ENCODE measurements at places on chromosomes 7 and 10. TPM values are rescaled to one million over a fixed set of nuclear protein-coding genes. Genes with fewer than 3 reads are reported as not detected.

MMRN2 gene
- polyA plus RNA-seq: 0.03 TPM

OAT gene
- 87.8 TPM for polyA plus RNA-seq

C7orf57 gene
- not detected for polyA plus RNA-seq

DNA sequence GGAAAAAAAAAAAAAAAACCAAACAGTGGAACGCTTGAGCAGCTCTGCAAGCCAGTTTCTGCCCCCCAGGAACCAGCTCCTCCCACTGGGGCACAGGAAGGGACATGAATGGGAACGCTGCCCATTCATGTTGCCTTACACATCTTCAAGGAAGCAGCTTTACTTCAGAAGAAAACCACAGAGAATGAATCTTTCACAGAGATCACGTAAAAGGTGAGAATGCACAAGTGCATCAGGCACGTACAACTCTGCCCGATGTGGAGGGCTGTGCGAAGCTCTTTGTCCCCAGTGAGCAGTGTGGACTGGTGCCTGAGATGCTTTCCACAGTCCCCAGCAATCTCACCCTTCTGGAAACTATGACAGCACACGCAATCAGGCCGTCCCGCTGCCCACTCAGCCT, 106.2 kb downstream of the DLG5 start:
- no peak for DNase-seq

DNA sequence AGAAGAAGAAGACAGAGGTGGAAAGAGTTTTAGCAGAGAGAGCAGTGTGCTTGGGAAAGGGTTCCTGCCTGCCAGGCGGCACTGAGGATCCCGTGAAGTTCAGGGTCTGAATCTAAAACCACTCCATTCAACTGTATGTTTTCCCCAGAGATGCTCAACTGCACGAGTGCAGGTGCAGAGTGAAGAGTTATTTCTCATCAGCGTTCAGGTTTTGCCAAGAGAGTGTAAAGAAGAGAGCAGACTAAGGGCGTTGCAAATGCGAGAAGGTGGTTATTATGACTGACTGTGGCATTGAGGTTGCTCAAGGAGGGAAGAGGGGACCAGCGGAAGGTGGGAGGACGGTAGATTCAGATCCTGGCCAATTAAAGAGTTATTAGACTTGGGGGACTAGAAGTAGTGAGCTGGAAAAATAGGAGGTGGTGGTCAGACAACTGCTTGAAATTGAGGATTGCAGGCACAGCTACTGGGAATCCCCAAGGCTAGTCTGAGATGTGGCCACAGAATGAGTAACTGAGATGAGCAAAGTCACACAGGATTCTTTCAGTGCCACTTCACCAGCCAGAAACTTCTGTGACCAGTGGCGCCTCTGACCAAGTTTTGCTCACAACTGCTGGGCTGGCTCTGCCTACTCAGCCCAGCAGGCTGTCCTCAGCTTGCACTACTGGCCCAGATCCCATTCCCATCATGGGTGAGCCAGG, 29.1 kb downstream of the STRA8 start:
- no peak for DNase-seq

- no peak for DNase-seq
These were observed 115.2 kb downstream of the RNLS start for GRCh38 chr10:88467835-88468485.

GRCh38 chr10:126734015-126734414, 63.5 kb upstream of the C10orf90 start:
- no peak for DNase-seq

GRCh38 chr10:23439961-23440889, 1.4 kb downstream of the OTUD1 start:
- no peak for DNase-seq

GRCh38 chr10:113945075-113945686, 90.7 kb downstream of the NHLRC2 start:
- DNase-seq: no peak

- no peak for DNase-seq
These were observed 125.8 kb downstream of the EGFR start for GRCh38 chr7:55144333-55145317.

DNA sequence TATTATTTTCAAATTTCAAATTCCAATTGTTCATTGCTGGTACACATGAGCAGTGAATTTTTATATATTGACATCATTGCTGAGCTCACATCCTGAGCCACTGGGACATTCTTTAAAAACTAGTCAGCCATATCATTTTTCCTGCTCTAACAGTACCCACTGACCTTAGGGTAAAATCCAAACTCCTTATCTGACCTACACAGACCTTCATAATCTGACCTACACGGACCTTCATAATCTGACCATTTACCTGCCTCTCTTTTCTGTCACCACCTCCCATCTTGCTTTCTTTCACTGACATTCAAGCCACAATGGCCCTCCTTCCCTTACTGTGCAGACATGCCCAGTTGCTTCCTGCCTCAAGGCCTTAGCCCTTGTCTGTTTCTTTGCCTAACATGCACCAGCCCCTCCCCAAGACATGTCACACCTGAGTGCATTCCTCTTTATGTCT, 16.1 kb upstream of the CUZD1 start:
- no peak for DNase-seq

DNA sequence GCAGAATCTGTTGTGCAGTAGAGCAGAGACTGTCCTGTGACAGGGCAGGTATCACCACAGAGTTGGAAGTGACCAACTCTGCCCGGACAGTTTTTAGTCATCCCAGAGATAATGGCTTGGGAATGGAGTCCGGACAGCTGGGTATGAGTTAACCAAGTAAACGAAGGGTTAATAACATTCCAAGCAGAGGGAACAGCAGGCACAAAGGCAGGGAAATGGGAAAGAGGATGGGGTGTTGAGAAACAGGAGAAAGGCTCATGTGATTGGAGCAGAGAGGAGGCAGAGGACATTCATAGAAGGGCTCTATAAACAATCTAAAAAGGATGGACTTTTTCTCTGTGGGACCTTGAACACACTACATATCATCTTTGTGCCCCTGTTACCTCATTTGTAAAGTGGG, 132.2 kb upstream of the YAE1 start:
- DNase-seq: no peak

- no peak for DNase-seq
These were observed 32.7 kb downstream of the KCNMA1 start for GRCh38 chr10:77604941-77605351.

All from HepG2 (cell line).